GM12892 (cell line): ENCODE measurements at places on chromosomes 2 and 18.

DNA sequence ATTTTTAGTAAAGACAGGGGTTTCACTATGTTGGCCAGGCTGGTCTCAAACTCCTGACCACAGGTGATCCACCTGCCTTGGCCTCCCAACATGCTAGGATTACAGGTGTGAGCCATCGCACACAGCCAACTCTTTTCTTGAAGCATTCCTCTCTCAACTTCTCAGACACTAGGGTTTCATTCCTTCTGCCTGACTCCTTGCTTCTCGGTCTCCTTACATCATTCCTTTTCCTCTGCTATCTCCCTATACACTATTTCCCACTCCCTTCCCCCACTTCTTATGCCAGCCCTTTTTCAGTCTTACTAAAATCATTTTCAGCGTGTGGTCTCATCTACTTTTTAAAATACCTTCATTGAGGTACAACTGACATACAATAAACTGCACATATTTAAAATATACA is 6.1 kb downstream of the SOS1 start:
- no peak for DNase-seq

DNA sequence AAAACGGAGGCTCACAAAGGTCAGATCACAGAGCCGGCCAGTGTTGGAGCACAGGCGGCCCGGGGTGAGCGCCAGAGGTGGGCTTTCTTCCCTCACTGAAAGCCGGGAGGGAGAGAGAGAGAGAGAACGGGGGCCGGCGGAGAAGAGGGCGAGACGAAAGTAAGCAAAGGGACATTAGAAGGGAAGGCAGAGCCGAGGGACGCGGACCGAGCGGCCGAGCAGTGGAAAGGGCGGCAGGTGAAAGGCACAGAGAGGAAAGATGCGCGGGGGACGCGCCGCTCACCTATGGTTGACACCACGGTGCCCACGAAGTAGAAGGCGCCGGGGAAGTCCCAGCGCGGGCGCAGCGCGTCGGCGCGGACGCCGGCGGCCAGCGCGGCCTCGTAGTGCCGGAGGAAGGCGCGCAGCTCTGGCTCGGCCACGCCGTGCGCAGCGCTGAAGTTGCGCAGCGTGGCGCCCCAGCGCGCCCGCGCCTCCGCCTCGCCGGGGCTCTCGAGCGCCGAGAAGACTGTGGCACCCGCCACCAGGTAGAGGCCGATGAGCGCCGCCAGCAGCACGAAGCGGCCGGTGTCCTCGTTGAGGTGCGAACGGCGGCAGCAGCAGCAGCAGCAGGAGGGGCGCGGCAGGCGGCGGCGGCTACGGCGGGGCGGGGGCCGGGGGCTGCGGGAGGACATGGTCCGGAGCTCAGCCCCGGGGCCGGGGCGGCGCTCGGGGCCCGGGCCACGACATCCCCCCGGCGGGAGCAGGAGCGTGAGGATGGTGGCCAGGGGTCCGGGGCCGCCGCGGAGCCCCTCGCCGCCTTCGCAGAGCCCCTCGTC is 166.9 kb downstream of the MSH2 start:
- DNase-seq, result peak; percentile 42

- no peak for DNase-seq
These were observed 27.0 kb downstream of the GAD1 start for GRCh38 chr2:170843656-170844055.

GRCh38 chr2:53438100-53438499 is 329.5 kb upstream of the CHAC2 start:
- DNase-seq, result no peak

GRCh38 chr2:71681626-71682025 is 228.3 kb downstream of the DYSF start:
- DNase-seq, result no peak

- DNase-seq, result no peak
These were observed 63.4 kb downstream of the MREG start for GRCh38 chr2:215949991-215950404.

GRCh38 chr2:241237047-241237446 is 48.6 kb downstream of the ANO7 start:
- DNase-seq, result no peak

DNA sequence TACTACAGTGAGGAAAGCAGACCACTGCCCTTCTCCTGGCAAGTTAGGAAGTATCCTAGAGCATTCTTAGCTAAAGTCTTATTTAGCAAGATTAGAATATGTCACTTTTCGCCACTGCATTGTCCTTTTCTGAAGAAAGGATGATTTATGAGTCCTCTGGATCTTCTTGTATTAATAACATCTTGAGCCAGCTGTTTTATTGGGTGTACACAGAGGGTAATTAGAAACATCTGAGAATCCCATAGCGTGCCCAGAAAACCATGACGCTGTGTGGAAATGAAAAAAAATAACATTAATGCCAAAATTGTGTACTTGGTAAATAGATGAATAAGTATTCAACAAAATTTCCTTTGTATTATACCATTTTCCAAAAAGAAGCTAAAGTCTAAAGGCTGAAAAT is 198.7 kb downstream of the LTBP1 start:
- DNase-seq, result no peak

GRCh38 chr2:112623913-112624777 is 21.6 kb upstream of the SLC20A1 start:
- peak; percentile 39 for DNase-seq

- DNase-seq, result no peak
These were observed 8.2 kb downstream of the ACTR3 start for GRCh38 chr2:113898081-113898480.

DNA sequence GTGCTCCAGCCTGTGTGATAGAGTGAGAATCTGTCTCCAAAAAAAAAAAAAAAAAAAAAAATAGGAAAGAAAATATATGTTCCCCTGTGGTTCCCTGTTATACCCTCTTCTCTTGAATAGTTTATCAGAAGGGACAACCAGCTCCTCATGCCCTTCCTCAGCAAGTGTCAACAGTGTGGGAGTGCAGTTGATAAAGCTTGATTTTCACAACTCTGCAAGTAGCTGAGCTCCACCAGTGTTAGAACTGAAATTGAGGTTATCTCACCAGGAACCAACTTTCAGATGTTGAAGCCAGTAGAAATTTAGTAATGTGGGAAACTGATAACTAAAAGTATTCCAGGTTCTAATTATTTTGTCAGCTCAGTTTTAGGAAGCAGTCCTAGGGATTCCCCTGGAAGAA is 25.1 kb downstream of the NEDD4L start:
- no peak for DNase-seq

DNA sequence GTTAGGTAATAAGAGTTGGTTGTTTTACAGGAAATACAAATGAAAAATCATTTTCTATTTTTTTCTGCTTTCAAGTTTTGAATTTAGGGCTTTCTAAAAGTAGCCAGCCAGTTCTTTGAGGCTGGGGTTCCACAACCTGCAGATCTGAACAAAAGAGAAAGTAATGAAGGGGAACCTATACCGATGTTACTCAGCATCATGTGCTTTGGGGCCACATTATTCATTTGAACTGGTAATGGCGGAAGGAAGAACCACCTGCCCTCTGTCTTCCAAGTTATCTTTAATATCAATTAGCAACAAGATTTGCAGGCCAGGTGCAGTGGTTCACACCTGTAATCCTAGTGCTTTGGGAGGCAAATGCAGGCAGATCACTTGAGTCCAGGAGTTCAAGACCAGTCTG is 12.9 kb upstream of the MRO start:
- no peak for DNase-seq

- DNase-seq, result no peak
These were observed 8.0 kb upstream of the SERTAD2 start for GRCh38 chr2:64661741-64662169.

DNA sequence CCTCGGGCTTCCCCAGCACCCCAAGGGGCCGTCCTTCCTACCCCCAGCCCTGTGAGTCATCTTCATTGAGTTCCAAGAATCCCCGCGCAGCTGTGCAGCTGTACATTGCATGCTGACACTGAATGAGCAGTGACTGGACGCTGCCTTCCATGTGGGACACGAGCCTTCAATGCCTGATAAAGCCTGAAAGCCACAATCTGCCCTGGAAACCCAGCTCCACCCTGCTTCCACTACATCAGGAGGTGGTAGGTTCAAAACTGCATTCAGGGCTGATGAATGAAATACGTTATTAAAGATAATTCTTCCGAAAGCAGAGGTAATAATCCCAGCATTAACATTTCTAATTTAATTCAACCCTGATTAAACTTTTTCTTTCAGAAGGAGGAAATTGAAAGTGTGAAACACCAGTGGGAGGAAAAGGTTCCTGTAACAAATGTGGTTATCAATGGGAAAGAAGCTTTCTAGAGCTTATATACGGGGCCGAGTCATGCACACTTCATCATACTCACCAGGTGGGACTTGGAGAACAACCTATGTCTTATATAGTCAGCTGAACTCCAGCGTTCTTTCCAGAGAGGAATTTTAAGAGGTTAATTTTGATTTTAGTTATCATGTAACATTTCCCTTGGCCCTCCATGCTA is 360.1 kb downstream of the LPIN1 start:
- no peak for DNase-seq

- no peak for DNase-seq
These were observed 57.7 kb upstream of the TFCP2L1 start for GRCh38 chr2:121342751-121343150.

DNA sequence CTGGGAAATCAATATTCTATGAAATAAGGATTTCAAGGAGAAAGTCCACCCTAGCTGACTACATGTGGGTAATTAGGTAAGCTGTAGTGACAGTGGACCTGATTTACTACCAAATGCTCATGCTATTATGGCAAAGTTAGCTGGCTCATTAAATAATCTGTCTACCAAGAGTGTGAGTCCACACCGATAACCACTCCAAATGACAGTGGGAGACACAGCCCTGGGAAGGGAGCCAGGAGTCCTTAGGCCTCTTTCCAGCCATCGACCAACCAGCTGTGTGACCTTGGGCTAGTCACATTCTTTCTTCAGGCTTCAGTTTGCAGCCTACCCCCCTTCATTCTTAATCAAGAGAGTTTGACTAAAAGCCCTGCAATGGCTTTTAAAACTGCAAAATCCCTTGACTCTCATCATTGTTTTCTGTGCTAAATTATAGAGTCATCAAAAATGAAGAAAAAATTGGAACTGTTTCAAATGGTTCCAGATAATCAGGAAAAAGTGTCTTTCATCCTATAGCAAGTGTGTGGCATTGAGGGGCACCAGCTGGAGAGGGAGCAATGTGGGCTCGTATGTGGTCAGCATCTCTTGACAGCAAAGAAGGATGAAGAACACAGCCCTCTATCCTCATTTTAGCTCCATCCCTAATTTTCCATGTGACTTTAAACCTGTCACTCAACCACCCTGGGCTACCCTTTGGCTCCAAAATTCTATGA is 45.6 kb upstream of the SLC14A2 start:
- DNase-seq, result no peak

GRCh38 chr2:128995086-128995485 is 676.4 kb upstream of the HS6ST1 start:
- no peak for DNase-seq

- no peak for DNase-seq
These were observed 312.5 kb downstream of the RND3 start for GRCh38 chr2:150174971-150175421.

DNA sequence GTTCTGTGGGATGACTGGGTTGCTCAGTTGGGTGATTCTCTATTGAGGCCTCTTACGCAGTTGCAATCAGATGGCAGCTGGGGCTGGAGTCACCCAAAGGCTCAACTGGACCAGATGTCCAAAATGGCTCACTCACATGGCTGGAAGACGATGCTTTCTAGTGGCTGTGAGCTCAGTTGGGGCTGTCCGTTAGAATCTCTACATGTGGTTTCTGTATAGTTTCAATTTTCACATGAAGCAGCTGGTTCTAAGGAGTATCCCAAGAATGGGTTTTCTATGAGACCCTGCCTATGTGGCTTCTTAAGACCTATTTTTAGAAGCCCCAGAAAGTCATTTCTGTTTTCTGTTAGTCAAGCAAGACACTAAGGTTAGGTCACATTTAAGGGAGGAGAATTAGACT is 4.4 kb downstream of the XRCC5 start:
- peak; percentile 14 for DNase-seq

DNA sequence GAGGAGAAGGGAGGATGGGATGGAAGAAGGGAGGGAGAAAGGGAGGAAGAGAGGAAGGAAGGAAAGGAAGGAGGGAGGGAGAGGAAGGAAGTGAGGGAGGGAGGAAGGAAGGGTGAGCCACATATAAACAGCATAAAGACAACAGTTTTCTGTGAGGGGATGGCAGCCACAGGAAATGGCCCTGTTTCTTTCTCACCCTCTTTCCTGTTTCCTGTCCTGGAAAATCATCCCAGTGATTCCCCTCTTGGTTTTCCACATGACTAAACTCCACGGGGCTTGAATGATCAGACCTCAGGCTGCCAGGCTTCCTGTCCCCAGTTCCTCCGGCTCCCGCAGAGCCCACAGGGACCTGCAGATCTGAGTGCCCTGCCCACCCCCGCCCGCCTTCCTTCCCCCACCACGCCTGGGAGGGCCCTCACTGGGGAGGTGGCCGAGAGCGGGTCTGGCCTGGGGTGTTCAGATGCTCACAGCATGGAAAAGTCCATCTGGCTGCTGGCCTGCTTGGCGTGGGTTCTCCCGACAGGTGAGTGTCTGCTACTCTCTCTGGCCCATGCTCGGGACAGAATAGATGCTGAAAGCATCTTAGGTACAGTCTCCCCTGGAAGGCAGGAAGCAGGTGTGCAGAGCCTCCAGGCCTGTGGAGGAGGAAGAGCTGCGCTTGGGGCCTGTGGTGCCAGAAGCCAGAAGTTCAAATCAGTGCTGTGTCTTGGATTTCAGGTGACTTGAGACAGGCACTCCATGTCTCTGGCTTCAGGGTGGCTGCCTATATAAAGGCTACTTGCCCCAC is at the start of gene SIGLEC15:
SIGLEC15 (plus strand) TSS at position 418 of the 787 bp plus-strand sequence; CDS start at position 472, 54 bp downstream.
- no peak for DNase-seq

DNA sequence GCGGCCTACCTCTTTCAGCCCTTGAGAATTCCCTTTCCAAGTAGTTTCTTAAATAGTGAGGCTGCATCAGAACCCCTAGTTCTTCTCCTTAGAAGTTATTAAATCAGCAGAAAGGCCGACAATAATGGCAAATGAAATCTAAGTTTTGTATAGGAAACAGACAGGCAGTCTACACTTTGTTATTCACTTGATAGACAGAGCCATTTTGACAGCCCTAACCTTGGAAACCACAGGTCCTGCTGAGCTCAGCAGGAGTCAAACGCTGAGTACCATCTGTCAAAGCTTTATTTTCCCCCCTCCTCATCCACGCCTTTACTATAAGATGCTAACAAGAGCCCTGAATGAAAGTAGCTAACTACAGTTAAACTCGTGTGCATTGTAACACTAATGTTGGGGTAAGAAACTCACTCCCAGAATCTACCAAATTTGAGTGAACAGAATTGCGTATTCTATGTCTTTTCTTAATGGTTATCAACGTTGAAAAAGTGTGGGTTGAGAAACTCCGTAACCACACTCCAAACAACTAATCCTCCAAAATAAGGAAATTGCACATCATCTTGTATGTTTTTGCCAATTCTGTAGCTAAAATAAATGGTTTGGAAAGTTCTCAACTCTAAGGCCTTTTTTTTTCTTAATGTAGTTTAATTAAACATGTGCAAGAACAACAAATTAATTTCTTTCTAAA is 90.6 kb upstream of the EFEMP1 start:
- no peak for DNase-seq
